ENCODE measurements at places on chromosomes 3 and 15.
A peak's percentile ranks its signal among the peaks of the same experiment; 100 is the strongest.

DNA sequence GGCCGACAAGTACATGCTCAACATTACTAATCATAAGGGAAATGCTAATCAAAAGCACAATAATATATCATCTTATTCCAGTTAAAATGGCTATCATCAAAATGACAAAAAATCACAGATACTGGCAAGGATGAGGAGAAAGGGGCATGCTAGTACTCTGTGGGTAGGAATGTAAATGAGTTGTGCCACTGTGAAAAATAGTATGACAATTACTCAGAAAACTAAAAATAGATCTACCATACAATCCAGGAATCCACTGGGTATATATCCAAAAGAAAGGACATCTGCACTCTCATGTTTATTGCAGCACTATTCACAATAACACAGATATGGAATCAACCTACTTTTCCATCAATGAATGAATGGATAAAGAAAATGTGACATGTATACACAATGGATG, 1256.5 kb downstream of the SI start:
- DNase-seq: peak; percentile 35

GRCh38 chr3:49902511-49903345, 945 bp downstream of the MST1R start:
- no peak for DNase-seq

DNA sequence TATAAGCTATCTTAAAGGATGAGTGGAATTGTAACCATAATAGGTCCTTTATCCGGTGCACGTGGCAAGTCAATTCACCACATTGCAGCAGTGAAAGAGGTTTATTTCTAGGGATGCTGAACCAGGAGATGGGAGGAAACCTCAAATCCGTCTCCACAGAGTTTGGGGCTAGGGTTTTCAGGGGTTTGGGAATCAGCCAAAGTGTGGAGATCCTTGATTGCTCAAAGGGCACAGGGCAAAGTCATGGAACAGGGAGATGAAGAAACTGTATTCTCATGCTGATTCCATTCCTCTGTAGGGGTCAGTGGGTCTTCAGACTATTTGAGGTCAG, 7.2 kb upstream of the RAF1 start:
- DNase-seq: no peak

- no peak for DNase-seq
These were observed 182.5 kb downstream of the OPA1 start for GRCh38 chr3:193775421-193776077.

GRCh38 chr3:112739252-112739965, 98.5 kb upstream of the CCDC80 start:
- no peak for DNase-seq

All from A172 (cell line).